ENCODE measurements at places on chromosomes 3 and 15.

DNA sequence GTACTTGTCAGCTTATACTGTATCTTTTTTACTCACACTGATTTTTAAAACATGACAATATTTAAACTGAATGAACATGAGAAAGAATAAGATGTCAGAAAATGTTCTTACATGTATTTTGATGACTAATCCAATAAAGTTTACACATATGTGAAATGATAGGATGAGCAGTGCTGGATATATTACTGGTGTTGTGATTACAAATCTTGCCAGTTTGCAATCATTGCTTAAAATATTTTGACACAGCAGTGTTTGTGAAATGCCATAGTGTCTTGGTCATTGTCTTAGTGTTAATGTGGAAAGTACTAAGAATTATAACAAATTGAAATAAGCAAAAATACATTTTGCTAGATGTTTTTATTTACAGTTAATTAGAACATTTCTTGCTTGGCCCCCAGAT is 118.7 kb upstream of the MLF1 start:
- DNase-seq = no peak

DNA sequence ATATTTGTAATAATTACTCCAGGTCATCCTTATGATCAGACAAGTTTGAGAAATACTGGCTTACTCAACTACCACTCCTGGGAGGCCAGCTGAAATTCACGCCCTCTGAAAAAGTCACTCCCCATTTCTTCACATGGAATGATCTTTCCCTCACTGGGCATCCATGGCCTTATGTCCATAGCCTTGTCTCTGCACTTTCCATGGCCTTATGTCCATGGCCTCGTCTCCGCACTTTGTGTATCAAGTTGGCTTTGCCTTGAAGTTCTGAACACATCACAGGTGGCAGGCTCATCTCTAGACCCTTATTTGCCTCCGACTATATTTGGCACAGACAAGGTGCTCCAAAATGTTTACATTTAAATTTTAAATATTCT is 58.1 kb upstream of the HACD2 start:
- no peak for DNase-seq

DNA sequence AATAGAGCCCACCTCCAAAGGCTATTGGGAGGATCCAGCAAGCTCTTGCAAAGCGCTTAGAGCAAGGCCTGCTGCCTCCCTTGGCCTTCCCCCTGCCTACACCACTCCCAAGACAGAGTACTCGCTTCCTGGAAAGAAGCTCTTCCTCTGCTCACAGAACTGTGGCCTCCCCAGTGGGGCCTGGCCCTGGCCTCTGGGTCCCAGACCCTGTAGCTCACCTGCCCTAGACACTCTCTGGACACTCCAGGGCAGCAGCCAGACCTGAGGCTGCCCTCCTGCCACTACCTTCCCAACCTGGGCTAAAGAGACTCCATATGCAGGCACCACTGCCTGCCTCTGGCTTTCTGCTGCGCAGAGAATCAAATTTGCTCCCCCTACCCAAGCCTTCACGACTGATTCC is 49.9 kb downstream of the GRIP2 start:
- DNase-seq = no peak

DNA sequence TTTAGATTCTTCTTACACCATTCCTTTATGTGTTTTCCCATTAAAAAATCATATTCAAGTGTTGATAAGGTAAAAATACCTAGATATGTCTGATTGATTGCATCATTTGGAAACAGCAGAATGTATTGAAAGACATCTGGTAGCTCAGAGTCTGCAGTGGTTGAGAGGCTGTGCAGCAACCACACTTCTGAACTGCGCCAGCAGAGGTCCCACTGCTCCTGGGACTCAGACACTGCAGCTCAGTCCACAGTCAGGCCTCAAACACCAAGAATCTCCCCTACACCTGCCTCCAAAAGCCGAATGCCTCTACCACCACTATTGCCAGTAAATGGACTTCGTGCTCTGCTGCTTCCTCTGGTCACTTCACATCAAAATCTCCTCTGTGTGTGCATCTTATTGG is 176.9 kb upstream of the LMCD1 start:
- DNase-seq = peak; percentile 39

DNA sequence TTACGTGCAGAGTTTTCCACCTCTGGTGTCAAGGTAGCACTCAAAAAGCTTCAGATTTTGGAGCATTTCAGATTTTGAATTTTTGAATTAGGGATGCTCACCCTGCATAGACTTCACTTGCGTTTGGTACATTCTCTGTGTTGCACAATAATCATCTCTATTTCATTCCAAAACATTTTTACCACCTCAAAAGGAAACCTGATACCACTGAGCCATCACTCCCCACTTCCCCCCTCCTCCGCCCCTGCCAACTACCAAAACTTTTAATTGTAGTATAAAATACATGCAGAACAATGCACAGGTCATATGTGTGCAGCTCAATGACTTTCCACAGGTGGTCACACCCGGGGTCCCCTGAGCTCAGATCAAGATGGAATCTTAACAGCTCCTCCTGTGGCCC is 208.8 kb downstream of the SV2B start:
- DNase-seq = no peak

DNA sequence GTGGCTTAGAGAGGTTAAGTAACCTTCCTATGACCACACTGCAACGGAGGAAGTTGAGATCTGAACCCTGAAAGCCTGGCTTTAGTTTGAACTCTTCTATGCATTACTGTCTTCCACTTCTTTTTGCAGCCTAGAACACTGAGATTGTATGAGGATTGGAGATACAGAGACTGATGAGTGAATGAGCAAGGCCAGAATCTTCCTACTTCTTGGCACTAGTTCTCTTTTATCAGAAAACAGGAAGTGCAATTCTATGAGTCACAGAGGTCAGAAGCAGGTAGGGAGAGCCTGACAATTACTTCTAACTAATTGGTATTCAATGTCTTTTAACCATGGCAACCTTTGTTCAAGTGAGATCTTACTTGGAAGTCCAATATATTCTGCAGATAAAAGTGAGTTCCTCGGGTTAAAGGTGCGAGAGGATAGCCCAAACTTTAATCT is 219.0 kb downstream of the SHQ1 start:
- DNase-seq = no peak

GRCh38 chr3:114178770-114179368 is at the start of gene DRD3:
DRD3 (minus strand) TSS chr3:114179052; CDS start chr3:114171992, 7,060 bp downstream.
- DNase-seq = peak; percentile 16

DNA sequence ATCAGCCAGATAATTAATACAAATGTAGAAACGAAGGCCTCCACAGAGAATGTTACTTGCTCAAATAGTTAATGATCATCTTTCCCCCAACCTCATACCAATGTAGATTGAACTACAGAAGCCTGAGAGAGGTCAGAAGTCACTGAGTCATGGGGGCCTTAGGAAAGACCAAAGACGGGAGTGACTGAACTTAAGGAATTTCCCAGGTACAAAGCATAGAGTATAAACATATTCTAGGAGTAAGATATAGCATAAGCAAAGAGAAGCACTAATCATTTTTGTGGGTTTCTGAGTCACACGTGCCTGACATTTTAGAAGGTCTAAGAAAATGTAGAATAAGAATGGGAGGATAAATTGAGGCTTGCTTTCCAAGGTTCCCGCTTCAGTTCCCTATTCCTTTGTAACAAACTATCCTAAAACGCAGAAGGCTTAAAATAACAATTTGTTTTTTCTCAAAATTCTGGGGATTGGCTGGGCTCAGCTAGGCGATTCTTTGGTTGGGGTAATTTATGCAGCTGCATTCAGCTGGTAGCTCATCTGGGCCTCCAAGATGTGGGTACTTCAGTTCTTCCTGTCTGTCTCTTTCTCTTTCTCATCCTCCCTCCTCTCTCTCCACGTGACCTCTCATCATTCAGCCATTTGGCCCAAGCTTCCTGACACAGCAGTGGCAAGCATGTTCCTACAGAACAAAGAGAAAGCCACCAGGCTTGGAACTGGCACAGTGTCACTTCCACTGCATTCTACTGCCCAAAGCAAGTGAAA is 422.6 kb downstream of the FOXP1 start:
- no peak for DNase-seq

GRCh38 chr3:12454816-12455121 is 29.5 kb upstream of the TSEN2 start:
- no peak for DNase-seq

DNA sequence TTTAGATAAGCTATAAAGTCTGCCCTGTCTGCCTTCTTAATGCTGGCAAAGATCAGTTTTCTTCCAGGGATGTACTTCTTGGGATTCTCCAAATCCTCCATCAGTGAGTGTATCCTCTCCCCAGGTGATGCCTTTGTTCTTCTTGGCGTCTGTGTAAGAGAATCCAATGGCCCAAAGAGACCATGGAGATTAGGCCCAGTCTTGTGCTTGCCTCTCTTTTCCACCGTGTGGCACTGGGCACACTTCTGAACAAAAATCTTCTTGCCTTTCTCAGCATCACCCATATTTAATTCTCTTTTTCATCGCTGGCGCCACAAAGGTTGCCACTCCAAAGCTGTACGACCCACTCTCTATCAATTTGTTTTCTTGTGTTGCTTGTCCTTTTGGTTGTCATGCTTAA is 32.2 kb upstream of the TAMM41 start:
- no peak for DNase-seq

DNA sequence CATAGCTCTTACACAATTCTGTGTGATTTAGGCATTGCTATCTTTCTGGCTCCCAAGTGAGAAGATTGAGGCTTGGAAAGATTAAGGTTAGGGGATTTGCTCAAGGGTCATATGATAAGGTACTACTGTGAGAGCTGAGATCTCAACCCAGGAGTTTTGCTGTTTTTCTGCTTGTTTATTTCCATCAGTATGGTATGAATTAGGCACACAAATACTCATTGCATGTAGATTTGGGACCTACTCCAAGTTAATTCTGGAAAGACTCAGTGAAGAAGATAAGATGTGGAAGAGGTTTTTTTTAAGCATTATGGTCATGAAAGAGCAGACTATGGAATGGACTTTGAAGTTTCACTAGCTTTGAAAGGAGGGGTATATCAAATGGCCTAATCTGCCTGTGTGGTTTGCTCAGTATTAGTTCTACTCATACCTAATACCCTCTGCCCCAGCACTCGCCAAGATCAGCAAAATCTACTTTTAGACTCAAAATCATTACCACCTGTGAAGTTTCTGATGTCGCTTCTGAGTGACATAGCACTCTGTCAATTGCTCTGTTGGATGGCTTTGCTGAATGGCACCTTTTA is 12.5 kb downstream of the MBNL1 start:
- no peak for DNase-seq

DNA sequence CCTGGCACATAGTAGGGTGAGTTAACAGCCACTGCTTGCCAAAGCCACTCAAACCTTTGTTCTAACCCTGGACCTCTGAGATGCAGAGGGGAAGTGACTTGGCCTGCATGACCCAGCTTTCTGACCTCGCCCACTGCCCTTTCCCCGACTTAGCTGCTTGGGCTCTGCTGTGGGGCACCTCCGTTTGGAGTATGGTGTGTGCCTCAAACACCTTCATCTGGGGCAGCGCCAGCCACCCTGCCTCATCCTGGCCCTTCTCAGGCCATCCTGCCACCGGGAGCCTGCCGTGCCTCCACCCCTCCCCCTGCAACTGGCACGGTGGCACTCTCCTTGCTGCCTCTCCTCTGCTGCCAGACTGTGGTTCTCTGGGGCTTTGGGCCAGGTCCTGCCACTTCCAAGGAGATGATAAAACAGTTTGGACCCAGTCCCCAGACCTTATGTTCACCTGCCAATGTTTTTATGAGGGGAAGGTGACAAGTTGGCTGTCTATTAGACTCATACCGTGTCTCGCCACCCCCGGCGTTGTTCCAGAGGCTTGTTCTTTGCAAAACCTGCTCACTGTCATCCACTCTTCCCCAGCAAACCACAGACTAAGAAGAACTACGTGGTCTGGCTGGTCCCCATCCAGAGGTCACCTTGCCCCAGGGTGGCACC is 32.2 kb downstream of the SLC6A6 start:
- DNase-seq = no peak

GRCh38 chr3:161177991-161178390 is 43.1 kb upstream of the NMD3 start:
- no peak for DNase-seq

GRCh38 chr3:78875851-78876250 is 891.9 kb downstream of the ROBO1 start:
- no peak for DNase-seq

GRCh38 chr3:183824761-183825455 is 469 bp downstream of the MAP6D1 start:
- no peak for DNase-seq

DNA sequence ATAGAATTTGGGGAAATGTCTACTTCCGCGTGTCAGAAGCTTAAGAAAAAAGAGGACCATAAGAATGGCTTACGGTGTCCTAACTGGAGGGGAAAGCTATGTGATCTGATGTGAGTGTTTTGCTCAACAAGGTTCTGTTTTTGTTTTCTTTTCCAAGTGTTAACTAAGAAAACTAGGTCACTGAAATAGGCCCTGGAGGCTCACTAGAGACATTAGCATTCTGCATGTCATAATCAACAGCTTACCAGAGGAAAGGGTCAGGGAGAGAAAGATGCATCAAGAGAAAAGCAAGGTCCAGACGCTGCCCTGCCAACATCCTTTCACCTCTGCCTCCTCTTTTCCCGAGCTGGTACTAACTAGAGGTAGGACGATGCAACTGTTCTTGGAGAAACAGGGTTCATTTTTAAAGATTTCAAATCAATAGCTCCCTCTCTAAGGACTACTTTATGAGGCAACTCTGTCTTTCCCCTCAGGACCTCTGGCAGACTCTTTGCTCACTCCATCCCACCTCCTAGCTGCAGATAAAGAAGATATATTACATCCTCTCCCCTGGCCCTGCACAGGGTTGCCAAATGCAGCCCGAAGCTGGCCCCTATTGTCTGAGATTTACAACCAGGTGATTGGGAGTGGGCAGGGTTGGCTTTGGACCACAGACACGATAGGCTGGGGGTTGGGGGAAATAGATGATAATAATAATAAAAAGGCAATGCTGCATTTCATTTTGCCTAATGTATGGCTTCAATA is 209.9 kb upstream of the SLC2A2 start:
- no peak for DNase-seq

DNA sequence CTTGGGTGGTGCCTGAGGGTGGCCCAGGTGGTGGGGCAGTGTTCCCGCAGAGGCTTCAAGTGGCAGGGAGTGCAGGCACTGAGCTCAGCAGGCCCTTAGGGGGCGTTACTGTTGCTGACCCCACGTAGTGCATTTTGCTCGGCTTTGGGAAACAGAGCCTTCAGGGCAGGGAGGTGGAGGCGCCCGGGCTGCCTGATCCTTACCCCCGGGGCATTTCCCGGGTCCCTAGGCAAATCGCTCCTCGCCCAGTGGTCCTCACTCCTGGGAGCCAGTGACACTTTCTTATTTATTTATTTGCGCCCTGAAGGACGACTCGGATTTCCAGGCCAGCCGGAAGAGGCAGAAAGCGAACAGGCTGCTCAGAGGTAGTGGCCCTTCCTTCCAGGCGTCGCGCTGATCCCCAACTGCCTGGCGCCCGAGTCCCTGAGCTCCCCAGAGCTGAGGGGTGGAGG is 10.1 kb upstream of the FOXB1 start:
- no peak for DNase-seq
